ENCODE measurements at places on chromosomes 12 and 14.

GRCh38 chr12:590206-590750 lies 73.0 kb downstream of the NINJ2 start:
- DNase-seq, result no peak

- DNase-seq, result no peak
Observed at GRCh38 chr12:57474862-57475261, 4.8 kb downstream of the ARHGAP9 start.

- no peak for DNase-seq
Observed at GRCh38 chr12:71892059-71892458, 46.6 kb upstream of the TPH2 start.

DNA sequence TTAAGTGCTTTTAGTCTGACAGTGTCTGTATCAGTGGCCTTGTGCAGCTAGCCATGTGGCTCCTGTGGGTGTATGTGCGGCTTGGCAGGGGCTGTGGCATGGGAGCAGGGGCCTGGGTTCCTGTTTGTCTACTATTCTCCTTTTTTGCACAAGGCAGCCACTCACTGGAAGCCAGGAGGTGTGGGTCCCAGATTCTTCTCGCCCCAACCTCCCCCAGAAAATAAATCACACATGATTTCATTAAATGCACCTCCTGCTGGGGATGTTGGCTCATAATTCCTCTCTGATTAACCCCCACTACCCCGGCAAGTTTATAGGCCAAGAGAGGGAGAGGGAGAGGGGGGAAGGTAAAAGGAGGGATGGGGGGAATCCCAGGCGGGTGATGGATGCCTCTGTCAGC lies 17.6 kb downstream of the CALCOCO1 start:
- DNase-seq, result no peak

- DNase-seq, result no peak
Observed at GRCh38 chr12:58919231-58920101, 838 bp downstream of the LRIG3 start.

DNA sequence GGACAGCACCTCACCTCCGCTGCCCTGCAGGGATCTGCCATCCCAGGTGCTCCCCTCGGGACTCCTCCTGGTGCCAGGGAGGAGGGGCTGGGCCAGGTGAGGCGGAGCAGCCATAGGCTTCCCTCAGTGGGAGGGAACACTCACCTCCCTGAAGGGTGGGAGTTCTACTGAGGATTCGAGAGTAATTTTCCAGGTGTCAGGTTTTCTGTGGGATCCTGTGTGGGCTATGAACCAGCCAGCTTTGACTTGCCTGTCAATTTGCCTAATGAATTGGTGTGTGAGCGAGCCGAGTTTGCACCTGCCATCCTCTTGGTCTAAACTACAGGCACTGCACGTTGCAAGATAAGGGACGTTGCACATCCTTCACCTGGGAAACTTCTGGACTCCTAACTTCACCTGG lies 50.3 kb downstream of the NOC4L start:
- DNase-seq, result no peak

GRCh38 chr14:66078006-66078405 lies 408.2 kb upstream of the CCDC196 start:
- no peak for DNase-seq

DNA sequence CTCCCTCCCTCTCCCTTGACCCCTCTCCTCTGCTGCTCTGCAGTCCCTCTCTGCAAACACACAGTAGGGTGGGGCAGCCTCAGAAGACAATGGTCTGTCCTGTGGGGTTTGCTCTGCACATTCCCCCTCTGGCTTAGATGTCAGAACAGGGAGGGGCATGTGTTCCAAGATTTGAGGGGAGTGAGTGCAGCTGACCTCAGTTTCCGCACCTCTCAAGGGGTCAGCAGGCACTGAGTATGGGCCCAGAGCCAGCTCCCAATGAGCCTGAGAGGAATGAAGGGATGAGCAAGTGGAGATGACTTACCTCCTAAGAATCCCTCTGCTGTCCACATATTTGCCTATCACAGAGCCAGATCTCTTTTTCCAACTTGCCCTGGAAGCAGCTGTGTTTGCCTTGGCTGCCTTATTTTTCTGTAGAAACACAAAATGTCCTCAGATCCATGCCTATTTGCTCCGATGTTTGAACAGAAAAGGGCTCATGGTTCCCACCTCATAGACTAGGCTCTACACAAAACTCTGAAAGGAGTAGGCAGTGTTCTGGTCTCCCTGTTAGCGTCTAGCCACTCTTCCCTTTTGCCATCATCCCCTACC lies 111.4 kb downstream of the CRACR2A start:
- DNase-seq, result no peak

GRCh38 chr14:100138082-100138787 lies 21.2 kb downstream of the DEGS2 start:
- no peak for DNase-seq

DNA sequence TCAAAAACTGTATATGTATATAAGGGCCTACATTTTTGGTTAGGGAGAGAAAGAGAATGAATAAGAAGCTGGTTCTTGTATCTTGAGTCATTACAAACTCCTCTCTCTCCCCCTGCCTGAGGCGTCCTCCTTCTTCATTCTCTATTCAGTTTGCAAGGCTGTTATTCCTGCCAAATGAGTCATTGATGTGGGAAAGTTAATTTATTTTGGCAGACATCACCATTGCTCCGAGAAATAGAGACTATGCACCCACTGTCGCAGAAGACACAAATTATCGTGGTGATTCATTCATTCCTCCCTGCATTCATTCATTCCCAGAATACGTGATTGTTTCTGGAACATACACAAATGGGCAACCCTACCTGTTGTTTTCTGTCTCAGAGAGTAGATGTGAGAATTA lies 112.5 kb upstream of the MED13L start:
- DNase-seq, result no peak

GRCh38 chr14:28381656-28382055 lies 384.9 kb upstream of the FOXG1 start:
- no peak for DNase-seq

- no peak for DNase-seq
Observed at GRCh38 chr12:128268379-128268995, 1.5 kb downstream of the TMEM132C start.

DNA sequence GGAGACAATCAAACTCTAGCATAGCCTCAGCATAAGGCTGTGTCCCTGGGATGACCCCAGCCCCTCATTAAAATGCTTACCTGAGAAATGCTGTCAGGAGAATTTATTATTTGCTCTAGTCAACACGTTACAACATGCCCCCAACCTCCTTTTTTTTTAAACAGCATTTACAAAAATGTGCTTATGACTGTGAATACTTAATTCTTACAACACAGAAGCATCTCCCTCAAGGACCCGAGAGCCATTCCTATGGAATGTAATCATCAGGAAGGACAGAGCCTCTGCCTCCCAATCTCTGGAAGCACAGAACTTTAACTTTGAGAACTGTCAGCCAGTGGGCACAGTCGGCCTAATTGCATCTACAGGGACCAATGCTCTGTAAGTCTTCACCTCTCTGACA lies 136.6 kb upstream of the OVCH1 start:
- DNase-seq, result no peak

GRCh38 chr12:53504004-53504920 lies 3.0 kb downstream of the NPFF start:
- no peak for DNase-seq

DNA sequence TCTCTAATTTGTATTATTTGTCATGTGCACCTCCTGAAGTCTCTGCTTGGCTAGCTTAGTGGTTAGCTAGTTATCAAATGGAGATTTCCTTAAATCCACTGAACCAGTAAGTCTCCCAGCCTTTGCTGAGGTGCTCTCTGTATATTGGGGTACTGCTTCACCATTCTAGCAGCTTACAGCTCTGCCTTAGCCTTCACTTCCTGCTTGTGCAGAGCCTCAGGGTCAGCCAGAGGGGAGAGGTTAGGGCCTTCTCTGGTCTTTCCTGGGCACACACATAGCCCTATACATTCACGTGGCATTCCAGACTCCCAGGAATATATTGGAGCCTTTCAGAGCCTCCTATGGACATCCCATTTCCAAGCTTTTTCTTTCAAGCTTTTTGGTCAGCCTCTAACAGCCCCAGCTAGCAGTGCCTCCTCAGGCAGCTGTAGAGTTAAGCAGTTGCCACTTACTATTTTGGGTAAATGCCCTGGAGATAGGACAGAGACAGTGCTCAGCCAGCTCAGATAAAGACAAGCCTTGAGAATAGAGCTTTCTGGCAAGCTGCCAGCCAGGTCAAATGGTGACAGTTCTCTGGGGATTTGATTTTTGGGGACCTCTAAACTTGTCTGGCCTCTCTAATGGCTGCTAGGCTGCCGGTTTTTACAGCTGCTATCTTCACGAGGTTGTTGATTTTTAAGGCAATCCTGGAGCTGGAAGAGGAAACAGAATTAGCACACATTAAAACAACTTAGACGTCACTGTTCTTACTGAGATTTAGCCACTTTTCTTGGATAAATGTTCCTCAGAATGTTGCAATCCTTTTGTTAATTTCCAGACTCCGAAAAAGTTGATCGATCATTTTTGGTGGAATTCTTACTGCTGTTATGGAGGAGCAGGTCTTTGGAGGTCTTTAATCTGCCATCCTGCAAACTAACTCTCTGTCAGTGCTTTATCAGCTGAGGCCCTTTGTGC lies 32.9 kb downstream of the FBXW8 start:
- no peak for DNase-seq

DNA sequence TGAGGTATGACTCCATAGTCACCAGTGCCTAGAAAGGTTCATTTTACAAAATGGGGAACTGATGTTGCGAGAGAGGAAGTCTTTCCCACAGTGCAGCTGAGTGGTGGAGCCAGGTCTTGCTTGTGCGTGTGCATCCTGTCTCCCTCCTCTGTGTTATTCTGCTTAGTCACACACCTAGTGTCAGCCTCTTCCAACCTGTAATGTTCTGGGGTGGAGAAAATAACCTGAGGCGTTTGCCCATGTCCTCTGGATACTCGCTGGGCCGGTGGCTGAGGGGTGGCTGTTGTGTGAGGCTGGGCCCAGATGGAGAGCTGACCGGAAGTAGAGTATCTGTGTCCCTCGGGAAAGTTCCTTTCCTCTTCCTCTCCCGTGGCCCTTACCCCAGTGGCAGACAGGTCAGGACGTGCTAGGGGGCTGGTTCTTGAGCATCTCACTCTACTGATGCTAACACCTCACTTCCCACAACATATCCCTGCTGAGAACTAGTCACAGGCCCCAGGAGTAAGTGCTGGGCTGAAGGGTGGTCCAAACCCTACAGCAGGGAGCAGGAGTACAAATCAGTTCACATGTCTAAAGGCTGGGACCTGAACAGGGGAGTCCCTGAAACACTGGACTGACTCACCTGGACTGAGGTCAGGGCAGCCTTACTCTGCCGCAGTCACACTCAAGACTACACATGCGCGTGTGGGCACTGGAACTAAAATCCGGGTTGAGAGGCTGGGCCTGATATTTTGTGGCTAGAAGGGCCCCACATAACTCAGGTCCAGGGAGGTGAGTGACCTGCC lies 7.0 kb downstream of the MLF2 start:
- no peak for DNase-seq

- no peak for DNase-seq
Observed at GRCh38 chr14:72178517-72178916, 246.3 kb downstream of the RGS6 start.

- DNase-seq, result no peak
Observed at GRCh38 chr12:31951008-31951407, 8.2 kb upstream of the RESF1 start.

DNA sequence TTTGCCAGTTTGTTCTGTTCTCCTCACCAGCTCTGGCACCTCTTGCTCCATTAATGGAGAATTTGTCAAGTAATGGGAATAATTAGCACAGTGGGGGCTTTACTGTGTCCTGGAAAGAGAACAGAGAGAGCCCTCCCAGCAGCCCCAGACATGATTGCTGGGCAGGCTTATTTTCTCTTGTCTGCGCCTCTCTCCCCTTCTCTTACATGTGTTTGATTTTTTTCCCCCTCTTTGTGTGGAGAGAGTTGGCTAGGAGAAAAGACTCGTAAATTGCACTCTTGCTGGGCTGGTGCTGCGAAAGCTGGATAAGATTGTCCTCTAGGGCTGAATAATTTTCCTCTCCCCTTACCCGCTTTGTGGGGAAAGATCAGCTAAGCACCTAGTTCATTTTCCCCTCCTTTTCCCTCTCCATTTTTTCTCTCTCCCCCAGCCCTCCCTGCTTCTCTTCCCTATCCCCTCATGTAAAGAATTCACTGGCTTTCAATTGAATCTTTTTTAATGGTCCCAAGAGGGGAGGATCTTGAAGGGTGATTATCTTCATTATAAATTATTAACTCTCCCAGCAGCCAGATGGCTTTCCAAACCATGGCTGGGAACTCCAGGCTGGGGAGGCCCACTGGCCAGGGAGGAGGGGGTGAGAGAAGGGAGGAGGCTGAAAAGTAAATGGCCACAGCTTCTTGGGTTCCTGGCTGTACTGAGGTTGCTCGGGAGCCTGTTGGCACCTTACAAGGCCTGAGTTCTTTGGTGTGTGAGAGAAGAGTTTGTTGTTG lies 62.2 kb downstream of the NRXN3 start:
- no peak for DNase-seq

- no peak for DNase-seq
Observed at GRCh38 chr12:81161680-81162079, 83.8 kb downstream of the ACSS3 start.

DNA sequence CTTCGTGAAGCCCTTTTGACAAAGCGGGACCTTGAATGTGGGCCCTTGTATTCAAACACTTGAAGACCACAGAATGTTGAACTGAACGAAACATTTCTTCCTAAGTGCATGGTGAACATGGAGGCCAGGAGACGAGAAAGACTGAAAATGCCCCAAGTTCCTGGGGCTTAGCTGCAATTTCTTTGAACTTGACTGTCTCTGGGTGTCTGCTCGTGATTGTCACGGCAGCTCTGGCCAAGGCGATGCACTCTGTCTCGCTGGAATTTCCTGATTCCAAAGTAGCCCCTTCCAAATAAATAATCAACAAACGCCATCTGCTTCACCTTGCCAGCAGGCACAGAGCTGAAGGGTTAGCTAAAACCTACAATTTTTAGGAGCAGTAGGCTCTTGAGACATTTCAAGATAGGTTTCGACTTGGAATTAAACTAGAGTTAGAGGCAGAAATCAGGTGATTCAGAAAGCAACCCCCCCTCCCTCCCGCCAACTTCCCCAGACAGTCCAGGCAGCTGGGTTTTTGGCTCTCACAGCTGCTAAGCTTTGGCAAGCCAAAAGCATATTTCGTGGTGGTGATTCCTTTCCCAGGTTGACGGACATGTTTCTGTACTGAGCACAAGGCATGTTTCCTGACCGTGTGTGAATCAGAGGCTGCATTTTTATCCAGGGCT lies 13.5 kb upstream of the IRF2BPL start:
- DNase-seq, result no peak

GRCh38 chr12:92457458-92458180 lies 245.2 kb upstream of the PLEKHG7 start:
- DNase-seq, result no peak

GRCh38 chr12:49414364-49414763 lies 47.1 kb downstream of the SPATS2 start:
- no peak for DNase-seq

Measured in activated CD4-positive, CD25-positive, alpha-beta regulatory T cell (primary cell).